ENCODE measurements at places on chromosomes 2 and 18. TPM values are rescaled to one million over a fixed set of nuclear protein-coding genes. Genes with fewer than 3 reads are reported as not detected.

The WNT6 gene
- total RNA-seq, result 0.42 TPM

The NPHP1 gene
- 3.6 TPM for total RNA-seq

The ORC4 gene
- total RNA-seq, result 45.0 TPM

DNA sequence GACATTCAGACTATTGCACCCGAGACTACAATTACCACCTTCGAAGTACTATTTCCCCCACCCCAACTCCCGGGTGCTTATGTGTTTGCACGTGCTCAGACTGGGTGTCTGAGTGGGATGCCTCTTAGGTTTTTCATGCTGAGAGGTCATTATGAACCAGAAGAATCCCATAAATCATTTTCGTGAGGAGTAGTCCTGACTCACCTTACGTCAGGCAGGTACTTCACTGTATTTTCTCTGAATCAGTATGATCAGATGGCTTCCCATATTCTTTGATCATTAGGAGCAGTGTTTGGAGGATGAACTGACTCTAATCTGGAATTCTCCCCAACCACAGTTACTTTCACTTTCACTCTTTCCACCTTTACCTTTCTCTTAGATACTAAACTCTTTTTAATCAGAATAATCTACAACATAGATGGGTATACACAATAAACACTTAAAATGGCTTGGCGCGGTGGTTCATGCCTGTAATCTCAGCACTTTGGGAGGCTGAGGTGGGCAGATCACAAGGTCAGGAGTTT lies 38.4 kb upstream of the STAT4 start:
- no peak overlapping the region for H3K4me3 ChIP-seq
- no peak overlapping the region for H3K27ac ChIP-seq
- no peak for DNase-seq
- peaks cover 29% of the 10 kb centered on the region for H3K4me1 ChIP-seq
- no peaks in the 10 kb centered on the region for H3K27me3 ChIP-seq
- no peaks in the 10 kb centered on the region for H3K36me3 ChIP-seq

DNA sequence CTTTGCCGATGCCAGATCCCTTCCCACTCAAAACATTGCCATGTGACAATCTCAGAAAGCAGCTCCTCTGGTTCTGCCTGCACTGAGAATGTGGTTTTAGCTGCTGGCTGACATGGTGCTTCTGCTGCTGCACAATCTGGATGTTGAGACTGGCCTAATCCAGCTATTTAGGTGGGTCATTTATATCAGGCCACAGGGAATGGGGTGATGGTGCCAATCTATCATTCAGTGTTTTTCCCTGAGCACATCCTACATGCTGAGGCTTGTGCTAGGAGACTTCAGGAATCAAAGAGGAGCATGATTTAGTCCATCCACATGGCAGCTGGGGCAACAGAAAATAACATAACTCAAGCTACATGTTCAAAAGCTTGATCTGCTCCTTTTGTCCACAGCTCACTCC lies 144.7 kb downstream of the CYRIA start:
- DNase-seq, result no peak
- H3K4me3 ChIP-seq, result no peak overlapping the region
- peaks cover under 1% of the 10 kb centered on the region for H3K27me3 ChIP-seq
- no peak overlapping the region for H3K27ac ChIP-seq
- peaks cover 9% of the 10 kb centered on the region for H3K4me1 ChIP-seq

- peaks cover 7% of the 10 kb centered on the region for H3K27me3 ChIP-seq
- H3K4me3 ChIP-seq, result peak overlapping the region; percentile 95
- H3K27ac ChIP-seq, result peak overlapping the region; percentile 51
- no peaks in the 10 kb centered on the region for H3K36me3 ChIP-seq
- no peak for DNase-seq
Observed at GRCh38 chr2:206443735-206444527, 599 bp downstream of the ADAM23 start.
